ENCODE measurements at places on chromosomes 16 and 17.

- DNase-seq: no peak
Measured at GRCh38 chr16:71727551-71728324, 3.2 kb upstream of the PHLPP2 start.

GRCh38 chr17:35760587-35760986 lies at the start of gene C17orf50:
C17orf50 (plus strand) TSS chr17:35760887; CDS start chr17:35760942, 55 bp downstream.
- DNase-seq: no peak

DNA sequence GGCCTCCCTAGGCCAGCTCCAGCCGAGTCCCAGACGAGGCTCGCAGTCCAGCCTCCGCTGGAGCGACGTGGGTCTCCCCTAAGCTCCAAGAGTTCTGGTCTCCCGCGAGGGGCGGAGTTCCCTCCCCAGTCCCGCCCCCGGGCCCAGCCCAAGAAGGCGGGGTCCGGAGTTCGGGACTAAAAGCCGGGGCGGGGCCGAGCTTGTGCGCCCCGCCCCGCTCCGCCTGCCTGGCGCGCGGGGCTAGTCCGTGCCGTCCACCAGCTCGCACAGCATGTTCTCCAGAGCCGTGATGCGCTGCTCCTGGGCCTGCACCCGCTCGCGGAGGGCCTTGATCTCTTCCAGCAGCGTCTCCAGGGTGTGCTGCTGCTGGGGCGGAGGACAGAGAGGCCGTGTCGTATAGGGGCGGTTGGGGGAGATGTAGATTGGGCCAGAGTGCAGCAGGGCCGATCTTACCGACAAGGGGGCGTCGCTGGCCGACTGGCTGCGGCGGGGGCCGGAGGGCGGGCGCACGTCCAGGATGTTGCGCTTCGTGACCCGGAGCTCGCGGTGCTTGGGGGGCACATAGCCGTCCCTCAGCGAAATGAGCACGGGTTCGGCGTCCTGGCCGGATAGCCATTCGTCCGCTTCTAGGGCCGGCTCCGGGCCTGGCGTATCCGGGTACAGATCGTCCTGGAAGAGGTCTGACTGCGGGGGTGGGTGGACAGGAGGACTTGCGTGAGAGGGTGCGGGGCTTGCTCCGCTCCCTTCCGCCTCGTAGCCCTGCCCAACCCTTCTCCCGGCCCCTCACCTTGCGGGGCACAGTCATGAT lies 7.0 kb downstream of the CORO6 start:
- peak; percentile 91 for DNase-seq

- DNase-seq: no peak
Measured at GRCh38 chr17:29582254-29582765, 7.1 kb downstream of the GIT1 start.

GRCh38 chr16:88327561-88328312 lies 55.0 kb upstream of the ZNF469 start:
- no peak for DNase-seq

DNA sequence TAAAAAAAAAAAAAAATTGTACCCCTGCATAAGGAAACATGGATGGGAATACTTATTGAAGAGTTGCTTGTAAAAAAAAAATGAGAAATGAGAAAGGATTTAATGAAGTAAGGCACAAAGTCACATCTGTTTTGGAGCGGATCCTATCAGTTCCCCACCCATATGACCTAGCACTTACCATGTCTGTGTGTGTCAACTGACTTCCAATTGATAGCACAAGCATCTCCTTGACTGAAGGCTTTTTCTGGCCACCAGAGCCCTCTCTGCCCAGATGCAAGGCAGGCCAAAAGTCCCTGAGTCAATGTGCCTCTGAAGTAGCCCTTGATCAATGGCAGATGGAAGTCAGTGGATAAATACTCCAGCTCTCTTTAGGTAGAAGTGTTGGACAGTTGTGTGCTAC lies 13.4 kb upstream of the NLK start:
- DNase-seq: no peak

DNA sequence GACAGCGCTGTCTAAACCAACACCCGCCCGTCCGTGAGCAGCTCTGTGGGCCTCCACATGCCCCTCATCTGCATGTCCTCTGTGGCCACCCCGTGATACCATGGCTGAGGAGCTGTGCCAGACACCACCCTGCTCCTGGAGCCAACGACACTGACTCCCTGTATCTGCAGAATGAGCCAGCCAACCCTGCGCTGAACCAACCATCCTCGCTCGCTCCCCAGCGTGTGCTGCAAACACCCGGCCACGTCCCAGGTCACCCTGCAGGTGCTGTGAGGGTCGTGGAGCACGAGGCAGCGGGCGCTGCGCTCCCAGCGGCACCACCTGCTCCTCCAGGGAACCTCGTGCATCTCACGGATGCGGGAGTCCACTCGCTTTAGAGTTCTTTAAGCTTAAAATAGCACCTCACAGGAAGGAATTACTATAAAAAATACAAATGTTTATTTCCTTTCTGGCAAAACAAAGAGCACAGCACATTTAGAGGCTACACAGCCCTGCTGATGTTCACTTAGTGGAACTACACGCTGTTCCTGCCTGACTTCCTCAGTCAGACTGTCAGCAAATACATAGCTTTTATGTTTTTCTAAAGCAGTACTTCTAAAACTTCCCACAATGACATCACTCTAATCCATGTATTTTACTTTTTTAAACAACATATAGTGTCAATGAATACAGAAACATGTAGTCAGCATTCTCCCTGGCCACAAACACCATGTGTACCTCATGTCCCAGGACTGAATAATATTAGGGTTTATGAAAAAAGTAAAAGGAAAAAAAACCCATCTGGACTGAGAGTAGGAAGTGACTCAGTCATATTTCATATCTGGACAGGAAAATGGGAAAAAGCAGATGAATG lies 43.5 kb downstream of the MAP1LC3B start:
- DNase-seq: no peak

DNA sequence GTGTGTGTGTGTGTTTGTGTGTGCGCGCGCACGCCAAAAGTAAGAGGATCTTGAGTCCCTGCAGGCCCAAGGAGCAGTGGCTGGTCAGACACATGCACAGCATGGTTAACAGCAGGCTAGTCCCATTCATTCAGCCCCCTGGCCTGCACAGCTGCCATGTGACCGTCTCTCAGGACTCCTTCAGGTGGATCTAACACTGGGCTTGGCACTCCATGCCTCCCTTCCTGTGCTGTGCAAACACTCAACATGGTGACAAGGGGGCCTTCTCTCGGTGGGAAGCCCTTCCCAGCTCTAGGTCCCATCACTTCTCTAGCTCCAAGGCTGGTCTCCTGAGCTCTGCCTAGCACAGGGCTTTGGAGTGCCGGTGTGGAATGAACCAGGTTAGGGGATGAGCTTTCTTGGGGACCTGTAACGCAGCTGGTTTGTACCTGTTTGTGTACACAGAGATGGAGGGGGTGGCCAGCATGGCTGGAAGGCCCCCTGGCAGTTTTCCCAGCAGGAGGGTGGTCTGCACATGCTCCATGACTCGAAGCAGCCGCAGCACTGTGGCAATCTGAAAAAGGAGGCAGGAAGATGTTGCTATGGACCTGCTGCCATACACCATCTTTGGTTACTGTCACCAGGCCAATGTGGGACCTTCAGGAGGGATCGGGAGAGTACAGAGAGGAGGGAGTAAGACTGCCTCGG lies 69.4 kb upstream of the GCSH start:
- DNase-seq: no peak

DNA sequence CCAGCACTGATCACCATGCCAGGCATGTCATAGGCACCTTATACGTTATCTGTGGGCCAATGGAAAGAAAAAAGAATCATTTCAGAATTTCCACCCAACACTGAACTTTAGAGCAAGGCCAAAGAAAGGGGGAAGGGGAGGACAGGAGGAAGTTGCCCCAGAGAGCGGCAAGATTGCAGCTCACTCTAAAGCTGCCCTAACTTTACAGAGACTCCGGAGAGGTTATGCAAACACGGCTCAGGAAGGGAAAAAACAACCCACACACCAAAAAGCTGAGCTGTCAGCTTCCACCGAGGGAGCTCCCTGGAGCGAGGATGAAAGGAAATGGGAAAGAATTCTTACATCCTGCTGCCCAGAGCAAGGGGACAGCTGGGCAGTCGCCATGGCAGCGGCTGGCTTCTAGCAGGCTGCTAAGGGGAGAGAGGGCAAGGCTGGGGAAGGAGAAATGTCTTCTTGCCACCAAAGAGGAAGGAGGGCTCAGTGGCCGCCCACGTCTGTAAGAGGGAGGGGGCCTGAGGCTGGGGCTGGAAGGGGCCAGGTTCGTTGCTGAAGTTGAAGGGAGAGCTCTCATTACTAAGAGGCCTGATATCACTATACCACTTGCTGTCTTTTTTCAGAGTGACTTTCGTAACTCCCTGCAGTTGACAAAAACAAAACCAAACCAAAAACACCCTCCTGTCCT lies 18.2 kb downstream of the COTL1 start:
- peak; percentile 59 for DNase-seq

DNA sequence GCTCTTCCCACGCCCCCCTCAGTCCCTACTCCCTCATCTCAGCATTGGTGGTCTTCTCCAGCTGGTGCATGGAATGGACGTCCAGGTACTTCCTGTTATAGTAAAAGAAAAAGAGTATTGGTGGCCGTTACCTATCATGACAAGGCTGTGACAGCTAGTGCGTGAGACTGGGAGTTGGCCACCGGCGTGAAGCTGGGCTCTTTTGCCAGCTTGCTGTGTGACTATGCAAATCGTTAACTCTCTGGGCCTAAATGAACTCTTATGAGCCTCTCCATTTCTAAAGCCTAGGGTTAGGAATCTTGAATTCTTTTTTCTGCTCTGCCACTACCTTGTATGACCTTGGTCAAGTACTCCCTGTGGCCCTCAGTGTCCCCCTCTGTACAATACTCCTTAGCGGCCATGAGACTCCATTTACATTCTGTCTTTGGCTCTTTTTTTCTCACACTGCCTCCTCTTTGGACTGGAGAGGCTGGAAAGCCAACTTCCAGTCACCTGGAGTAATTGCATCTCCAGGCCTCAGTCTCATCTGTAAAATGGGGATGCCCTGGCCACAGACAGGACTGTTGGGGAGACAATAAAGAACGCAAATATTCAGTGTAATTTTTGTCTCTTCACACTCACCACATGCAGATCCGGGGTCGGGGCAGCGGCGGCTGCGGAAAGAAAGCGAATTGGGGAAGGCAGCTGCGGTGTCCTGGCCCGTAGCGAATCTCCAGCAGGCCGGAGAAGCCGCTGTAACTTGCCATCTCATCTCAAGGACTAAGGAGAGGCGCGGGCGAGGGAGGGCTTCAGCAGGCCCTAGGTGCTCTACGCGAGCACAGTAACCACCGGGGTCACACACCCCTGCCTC lies 1.1 kb downstream of the CFAP119 start:
- no peak for DNase-seq

DNA sequence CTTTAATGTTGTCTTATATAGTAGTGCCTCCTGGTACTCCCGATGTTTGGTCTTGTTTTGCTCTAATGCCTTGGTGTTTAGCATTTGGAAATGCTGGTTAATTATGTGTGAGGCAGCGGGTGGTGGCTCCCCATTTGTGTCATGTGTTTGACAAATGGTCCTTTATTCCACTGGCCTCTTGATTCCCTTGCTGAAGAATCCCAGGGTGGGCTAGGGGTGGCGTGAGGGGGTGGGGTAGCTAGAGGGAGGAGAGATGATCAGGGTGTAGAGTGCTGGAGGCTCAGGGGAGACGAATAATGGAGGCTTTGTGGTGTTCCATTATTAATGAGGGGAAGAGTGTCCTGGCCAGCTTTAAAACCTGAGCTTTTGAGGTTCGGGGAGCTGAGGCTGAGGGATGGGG lies 5.4 kb downstream of the DYNLL2 start:
- DNase-seq: no peak

GRCh38 chr16:75111514-75111940 lies 5.1 kb downstream of the LDHD start:
- DNase-seq: no peak

- DNase-seq: peak; percentile 65
Measured at GRCh38 chr17:50169121-50169764, 3.4 kb downstream of the SGCA start.

- DNase-seq: no peak
Measured at GRCh38 chr17:81599719-81600486, 37.0 kb downstream of the NPLOC4 start.

GRCh38 chr17:57419940-57420550 lies 163.7 kb downstream of the MSI2 start:
- DNase-seq: no peak

GRCh38 chr17:51933647-51934046 lies 224.9 kb downstream of the CA10 start:
- DNase-seq: no peak

DNA sequence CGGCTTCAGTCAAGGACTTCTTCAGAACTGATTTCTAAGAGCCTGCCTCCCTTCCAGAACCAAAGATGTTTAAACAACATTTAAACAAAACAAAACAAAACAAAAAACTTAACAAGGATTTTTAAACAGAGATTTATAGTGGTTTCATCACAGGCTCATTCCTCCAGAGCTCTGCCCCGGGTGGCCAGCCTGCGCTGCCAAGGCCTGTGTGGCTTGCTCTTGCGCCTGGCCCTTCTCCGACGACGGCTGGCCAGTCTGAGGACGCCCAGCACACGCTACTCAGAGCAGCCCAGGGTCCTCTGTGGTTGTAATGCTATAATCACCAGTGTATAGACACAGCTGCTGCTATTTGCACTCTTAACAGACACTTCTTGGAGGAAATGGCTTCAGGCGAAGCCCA lies 307.2 kb upstream of the MYOCD start:
- DNase-seq: no peak

- DNase-seq: no peak
Measured at GRCh38 chr16:64830653-64831052, 291.2 kb downstream of the CDH11 start.

- DNase-seq: no peak
Measured at GRCh38 chr17:8888704-8889302, 21.3 kb upstream of the PIK3R6 start.

DNA sequence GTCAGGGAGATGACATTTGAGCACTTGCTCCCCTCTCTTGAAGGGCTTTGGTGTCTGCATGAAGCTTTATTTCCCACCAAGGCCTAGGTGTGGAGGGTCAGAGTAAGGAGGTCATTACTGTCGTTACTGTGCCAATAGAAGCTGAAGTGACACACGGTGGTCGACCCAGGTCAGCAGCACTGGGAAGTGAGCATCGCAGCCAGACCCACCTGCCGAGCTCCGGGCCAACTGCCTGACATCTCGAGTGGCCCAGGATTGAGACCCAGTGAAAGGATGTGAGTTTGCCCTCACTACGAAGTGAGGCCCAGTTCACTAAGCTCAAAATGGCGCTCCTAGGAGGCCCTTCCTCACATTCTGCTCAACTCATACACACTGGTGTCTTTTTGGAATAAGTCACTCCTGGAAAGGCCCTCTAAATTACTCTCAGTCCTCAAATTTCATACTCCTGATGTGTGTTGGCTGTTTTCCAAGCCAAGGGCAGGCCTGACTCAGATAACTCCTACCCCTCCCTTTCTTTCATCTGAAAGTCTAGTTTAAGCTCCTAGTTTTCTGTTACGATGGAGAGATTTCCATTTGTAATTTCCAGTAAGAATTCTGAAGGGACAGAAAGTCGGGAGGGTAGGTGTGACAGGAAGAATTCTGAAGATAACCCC lies 200.4 kb downstream of the LGALS9B start:
- DNase-seq: no peak

DNA sequence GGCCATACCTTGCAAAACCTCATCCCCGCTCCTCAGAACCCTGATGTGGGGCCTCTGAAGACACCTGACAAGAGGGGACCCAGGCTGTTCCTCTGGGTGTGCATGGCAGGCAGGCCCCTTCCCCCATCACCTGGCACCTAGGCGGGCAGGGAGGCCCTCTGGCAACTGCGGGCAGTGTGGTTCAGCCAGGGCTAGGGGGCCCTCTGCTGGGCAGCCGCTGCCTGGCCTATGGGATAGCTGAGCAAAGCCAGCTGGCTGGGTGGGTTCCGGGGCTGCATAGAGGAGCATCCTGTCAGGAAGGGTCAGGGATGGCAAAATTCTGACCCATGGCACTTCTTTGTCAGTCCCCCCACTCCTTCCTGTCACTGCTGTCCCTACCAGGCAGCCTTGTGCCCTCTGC lies 228.7 kb upstream of the ASIC2 start:
- DNase-seq: no peak

- DNase-seq: no peak
Measured at GRCh38 chr16:68345351-68345810, 34.6 kb downstream of the PRMT7 start.

Measured in activated CD4-positive, alpha-beta memory T cell treated with anti-CD3 and anti-CD28 coated beads, Interleukin-2, amount 10 ng/mL, durations not matched to agents 7 days and 5 days (primary cell).